ENCODE measurements at places on chromosomes 4 and X.
A peak's percentile ranks its signal among the peaks of the same experiment; 100 is the strongest.

GRCh38 chr4:2593003-2593402 is 56.6 kb downstream of the FAM193A start:
- no peak for DNase-seq

DNA sequence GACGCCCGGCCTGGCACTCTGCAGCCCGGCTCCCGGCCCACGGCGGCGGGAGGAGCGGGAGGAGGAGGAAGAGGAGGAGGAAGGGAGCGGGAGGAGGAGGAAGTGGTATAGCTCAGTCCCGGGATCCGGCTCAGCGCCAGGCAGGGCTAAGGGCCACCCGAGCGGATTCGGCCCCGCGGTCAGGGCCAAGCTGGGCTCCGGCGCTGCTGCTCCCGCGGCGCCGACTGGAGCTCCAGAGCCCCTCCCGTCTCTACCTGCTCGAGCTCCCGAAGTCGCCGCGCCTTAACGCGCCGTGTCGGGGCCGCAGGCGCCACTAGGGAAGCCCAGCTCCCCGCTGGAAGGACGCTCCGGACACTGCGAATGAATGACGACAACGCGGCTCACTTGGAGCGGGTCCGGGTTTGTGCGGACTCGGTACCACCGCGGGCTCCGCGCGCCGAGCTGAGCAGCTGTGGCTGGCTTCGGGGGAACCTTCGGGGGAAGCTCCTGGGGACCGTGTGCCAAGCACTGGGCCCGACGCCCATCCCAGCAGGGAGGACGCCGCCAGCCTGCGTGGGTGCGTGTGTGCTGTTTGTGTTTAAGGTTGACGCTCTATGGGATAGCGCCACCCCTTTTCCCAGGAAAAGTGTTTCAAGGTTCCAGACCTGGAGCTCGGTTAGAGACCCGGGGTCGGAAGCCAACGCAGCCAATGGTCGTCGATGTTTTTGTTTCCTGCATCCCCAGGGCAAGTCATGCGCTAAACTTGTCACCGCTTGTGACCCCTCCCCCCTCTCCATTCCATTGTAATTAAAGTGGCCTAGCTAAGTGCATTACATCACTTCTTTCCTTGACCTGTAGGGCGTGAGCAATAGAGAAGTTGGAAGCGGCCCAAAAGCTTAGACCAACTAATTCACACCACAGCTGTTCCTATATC is at the start of gene TBC1D9:
TBC1D9 (minus strand) TSS at position 67 of the 913 bp plus-strand sequence. CDS start 340 bp downstream, outside the sequence.
- DNase-seq: no peak

DNA sequence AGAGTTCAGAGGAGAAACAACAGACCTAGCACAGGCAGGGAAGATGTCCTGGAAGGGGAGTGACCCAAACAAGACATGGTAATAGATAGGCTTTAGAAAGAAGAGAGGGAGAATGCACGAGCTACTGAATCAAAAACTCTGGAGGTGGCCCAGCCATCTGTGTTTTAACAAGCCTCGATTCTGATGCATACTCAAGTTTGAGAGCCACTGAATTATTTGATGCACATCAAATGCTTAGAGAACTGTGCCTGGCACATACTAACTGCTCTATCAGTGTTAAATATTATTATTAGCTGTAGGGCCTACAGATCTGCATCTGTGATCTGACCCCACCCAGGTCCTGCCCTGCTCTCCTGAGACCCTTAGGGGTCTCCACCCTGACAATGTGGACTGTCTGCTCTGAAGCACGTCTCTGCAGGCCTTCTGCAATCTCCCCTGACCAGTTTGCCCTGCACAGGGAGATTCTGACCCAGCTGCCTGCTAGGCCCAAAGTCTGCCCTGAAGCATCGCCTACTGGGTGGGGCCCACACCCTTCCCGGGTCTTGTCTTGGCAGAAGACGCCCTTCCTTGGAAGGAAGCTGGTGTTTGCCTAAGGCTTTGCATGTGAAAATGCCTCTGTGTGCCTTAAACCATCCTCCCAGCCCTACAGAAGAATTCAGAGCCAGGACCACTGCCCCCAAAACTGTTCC is 201.5 kb upstream of the KLF3 start:
- DNase-seq: no peak

DNA sequence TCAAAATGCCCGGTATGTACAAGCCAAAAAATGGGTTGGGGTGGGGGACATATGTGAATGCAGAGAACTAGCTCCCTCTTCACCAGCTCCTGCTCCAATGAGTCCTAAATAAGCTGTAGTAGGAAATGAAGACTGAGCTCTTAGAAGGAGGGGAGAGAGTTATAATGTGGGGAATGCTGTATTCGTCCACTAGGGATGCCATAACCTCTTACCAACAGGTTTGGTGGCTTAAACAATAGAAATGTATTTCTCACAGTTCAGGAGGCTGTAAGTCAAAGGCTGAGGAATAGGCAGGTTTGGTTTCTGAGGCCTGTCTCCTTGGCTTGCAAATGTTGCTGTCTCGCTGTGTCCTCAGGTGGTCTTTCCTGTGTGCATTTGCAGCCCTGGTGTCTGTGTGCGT is 4.4 kb upstream of the INPP4B start:
- no peak for DNase-seq

- no peak for DNase-seq
These were observed 4.4 kb upstream of the C4orf36 start for GRCh38 chr4:86896596-86896995.

GRCh38 chr4:139619644-139620043 is 46.0 kb upstream of the MGST2 start:
- peak; percentile 71 for DNase-seq

GRCh38 chr4:112994732-112995464 is 54.6 kb upstream of the ANK2 start:
- DNase-seq: no peak

DNA sequence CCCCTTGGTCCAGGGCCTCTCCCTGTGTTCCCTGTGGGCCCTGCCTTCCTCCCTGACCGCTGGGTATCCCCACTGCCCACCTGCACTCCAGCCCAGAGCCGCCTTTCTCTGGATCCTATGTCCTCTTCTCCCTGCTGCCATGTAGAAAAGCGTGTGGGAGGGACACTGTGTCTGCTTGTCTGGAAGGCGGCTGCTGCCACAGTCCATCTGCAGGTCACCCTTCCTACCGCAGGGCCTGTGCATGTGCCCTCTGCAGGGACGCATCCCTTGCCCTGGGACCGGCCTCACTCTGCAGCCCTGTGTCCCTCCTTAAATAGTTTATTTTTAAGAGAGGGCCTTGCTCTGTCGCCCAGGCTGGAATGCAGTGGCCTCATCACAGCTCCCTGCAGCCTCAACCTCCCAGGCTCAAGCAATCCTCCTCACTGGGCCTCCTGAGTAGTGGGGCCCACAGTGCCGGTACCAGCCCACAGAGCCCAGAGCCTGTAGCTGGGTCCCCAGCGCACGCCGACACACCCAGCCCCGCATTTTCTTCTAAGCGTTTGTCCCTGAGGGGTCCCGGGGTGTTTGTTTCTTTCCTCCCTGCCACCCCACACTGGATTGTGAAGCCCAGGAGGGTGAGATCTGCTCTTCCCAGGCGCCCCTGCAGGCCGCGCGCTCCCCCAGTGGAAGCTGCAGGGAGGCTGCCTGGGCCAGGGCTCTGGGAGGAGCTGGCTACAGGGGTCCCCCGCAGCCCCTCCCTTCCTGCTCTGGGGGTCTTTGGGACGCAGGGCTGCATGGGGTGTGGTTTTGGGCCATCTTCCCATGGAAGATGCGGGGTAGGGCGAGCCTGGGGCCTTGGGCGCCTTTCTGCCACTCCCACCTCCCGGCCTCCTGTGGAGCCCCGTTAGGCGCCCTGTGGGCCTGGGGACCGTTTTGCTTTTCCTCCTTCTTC is 12.8 kb upstream of the NAT8L start:
- peak; percentile 55 for DNase-seq

GRCh38 chr4:88736264-88736663 is 38.6 kb upstream of the NAP1L5 start:
- no peak for DNase-seq

DNA sequence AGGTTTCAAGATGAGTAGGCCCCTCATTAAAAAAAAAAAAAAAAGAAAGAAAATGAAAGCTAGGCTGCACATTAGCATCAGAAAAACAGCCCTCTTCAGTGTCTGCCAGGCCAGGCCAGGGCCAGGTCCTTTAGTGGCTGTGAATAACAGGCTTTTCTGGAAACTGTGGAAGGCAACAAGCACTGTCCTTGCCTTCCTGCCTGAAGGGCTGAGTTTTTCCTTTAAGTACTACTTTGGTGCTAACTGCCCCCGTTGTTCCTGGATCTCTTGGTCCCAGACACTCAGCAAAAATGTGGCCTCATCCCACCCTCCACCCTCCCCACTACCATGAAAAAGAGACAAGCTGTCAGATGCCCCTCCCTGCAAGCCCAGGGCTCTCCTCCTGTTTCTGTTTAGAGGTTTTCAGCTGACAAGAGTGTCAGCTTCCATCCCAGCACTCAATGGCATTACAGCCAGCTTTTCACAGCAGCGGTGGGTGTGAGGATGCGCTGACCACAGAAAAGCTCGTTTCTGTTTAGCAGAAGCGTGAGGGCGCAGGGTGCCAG is 174.2 kb downstream of the NHS start:
- DNase-seq: no peak

GRCh38 chrX:10158279-10159144 is 1.7 kb downstream of the CLCN4 start:
- DNase-seq: peak; percentile 56

- no peak for DNase-seq
These were observed 33.5 kb downstream of the NSG1 start for GRCh38 chr4:4420421-4420820.

DNA sequence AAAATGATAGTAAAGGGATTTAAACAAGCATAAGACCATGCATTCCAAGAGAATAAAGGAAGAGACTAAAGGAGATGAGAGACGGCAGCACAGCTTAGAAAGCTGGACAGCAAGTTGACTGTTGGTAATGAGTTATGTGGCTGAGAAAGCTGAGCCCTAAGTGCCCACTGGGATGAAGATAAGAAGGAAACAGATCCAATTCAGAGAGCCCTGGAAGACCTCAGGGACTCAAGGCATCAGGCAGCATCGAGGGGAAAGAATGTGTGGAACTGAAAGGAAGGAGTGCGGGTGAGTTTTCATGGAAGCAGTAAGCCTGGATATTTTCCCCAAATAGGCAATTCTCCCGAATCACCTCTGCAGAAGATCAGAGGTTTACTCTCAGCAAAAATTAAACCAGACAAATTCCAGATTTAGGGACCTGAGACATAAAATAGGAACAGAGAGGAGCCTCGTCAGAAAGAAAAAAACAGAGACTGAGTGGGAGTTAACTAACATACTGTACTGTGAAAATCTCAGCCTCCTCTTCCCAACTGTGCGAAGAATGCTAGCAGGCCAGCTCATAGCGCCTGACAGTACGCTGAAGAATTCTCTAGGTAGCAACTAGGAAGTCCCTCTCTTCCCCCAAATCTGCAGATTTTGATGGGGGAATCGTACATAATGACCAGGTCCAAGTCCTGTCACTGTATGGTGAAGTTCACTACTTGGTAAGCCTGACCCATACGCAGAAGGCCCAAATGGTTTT is 187.7 kb upstream of the TAPT1 start:
- DNase-seq: no peak

DNA sequence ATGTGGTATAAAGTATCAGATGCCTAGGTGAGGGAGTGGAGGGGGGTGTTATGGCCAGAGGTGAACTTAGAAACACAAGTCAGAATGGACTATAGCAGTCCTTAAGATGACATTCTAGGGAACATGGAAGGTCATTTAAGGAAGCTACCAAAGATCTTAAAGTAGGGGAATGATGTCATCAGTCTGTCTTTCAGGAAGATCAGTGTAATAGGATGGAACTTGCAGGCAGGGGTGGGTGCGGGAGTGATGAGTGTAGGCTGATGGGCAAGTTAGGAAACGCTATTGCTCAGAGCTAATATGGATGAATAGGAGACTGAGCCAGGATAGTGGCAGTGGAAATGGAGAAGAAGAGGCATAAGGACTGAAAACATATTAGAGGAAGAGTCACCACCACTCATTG is 27.5 kb upstream of the CWH43 start:
- DNase-seq: no peak

DNA sequence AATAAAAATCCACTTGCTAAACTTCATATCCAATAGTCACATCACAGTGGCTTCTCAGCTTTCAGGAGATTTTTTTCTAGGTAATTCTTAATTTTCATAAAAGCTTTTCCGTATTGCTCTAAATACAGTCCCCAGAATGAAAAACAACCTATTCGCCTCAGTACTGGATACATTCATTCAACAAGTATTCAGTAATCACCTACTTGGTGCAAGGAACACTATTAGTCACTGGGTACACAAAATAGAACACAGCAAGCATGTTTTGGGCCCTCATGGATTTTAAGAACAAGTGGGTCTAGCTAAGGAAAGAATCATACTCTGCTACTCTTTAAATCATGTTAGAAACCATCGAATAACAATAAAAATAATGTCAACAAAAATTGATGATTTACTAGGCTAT is 2.8 kb upstream of the BEX3 start:
- no peak for DNase-seq

DNA sequence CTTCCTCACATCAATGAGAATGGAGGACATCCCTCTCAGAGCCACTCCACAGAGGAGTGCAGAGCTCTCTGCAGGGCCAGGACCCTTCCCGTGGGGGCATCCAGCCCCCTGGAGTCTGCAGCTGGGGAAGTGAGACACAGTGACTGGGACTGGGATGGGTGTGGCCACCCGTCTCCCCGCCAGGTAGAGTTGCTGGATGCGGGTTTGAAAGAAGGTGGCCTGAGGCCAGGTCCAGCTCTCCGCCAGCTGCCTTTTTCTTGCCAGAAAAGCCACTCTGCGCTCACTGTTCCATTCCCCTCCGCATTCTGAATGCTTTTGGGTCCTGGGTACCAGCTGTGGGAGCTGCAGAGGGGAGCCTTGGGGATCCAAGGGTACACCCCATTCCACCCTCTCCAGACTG is 82.6 kb downstream of the ABLIM2 start:
- no peak for DNase-seq

- DNase-seq: no peak
These were observed 73.0 kb upstream of the NFKB1 start for GRCh38 chr4:102428122-102428521.

GRCh38 chrX:13474164-13474516 is 95.3 kb upstream of the EGFL6 start:
- no peak for DNase-seq

- no peak for DNase-seq
These were observed 14.3 kb upstream of the FAM241A start for GRCh38 chr4:112130906-112131305.

- no peak for DNase-seq
These were observed 5.5 kb downstream of the MED14 start for GRCh38 chrX:40729598-40730584.

- no peak for DNase-seq
These were observed 13.8 kb downstream of the RAB28 start for GRCh38 chr4:13470379-13470778.

DNA sequence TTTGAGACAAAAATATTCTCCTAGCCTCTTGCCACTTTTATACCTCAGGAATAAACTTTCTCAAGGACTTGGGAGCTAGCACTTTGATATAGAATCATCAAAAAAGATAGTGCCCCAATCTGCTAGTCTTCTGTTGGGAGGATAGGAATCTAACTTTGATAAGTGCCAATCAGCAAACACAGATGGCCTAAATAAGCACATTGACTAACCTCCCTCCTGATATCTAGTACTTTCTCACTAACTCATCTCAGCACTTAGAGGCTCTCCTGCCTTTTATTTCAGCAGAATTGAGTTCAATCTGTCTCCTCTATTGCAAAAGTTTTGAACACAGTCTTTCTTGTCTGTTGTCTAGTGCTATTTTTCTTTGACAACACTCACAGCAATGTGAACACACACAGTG is 798.4 kb upstream of the FTHL17 start:
- no peak for DNase-seq

- no peak for DNase-seq
These were observed 224.1 kb downstream of the SHROOM3 start for GRCh38 chr4:76659103-76659490.
